ENCODE measurements at places on chromosomes 16 and 17.

DNA sequence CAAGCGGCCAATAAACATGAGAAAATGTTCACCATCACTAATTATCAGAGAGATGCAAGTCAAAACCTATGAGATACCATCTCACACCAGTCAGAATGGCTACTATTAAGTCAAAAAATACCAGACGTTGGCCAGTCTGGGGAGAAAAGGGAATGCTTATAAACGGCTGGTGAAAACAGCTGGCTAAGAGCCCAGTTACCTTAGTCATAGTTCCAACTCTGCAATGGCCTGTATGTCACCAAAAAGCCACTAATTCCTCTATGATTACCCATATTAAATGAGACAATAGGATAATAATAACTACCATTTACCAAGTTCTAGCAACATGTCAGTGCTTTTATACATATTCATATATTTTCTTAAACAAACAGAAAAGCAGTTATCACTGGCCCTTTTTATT is 42.9 kb upstream of the CDRT4 start:
- DNase-seq, result no peak

- DNase-seq, result no peak
Observed at GRCh38 chr16:75811020-75811634, 84.8 kb upstream of the CPHXL start.

GRCh38 chr16:8355675-8356074 is 234.6 kb downstream of the TMEM114 start:
- DNase-seq, result no peak

DNA sequence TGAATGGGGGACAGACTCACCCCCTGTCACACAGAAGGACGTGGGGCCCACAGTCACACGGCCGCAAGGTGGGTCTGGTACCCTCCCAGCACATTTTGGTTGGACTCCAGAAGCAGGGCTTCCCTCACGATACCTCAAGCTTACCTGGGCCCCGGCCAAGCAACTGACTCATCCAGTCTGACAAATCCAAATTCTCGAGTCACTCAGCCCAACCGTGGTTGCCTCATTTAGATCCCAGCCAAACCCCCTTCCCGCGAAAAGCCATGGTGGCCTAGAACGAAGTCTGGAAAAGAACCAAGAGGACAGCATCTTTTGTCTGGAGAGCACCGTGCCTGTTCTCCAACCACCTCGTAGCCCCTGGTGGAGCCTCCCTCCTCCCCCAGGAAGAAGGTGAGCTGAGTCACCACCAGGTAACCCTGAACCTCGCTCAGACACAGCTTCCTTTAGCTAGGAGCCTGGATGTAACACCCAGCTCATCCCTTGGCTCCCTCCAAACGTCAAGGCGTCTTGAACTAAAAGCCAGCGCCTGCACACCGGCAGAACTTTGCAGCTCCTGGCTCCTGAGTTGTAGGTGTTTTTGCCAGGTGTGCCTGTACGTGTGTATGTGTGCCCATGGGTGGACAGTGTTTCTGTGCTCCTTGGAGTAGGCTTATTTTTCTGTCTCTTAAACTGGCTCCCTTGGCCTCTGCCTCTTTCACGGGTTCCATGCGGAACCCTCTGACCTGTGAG is 78.9 kb downstream of the CMIP start:
- DNase-seq, result no peak

GRCh38 chr17:1473170-1473569 is 17.1 kb upstream of the CRK start:
- DNase-seq, result no peak

- no peak for DNase-seq
Observed at GRCh38 chr16:71803305-71803690, 5.3 kb downstream of the AP1G1 start.

DNA sequence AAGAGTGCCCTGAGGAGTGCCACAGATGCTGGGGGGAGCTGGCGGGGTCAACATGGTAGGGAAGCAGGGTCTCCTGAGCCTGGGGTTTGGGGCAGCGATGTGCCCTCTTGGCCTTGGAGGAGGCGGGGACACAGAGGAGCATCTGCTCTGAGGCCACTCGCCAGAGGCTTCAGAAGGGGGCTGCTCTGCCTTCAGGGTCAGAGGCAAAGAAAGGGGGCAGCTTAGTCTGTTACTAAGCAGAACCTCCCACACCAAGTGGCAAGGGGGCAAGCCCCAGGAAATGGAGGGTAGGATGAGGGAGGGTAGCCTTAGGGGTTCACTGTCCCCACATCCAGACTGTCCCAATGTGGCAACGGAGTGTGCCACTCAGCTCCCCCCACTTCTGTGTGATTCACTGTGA is 18.3 kb downstream of the CCDC182 start:
- DNase-seq, result no peak

GRCh38 chr17:34712481-34713195 is 133.3 kb downstream of the TMEM132E start:
- no peak for DNase-seq

DNA sequence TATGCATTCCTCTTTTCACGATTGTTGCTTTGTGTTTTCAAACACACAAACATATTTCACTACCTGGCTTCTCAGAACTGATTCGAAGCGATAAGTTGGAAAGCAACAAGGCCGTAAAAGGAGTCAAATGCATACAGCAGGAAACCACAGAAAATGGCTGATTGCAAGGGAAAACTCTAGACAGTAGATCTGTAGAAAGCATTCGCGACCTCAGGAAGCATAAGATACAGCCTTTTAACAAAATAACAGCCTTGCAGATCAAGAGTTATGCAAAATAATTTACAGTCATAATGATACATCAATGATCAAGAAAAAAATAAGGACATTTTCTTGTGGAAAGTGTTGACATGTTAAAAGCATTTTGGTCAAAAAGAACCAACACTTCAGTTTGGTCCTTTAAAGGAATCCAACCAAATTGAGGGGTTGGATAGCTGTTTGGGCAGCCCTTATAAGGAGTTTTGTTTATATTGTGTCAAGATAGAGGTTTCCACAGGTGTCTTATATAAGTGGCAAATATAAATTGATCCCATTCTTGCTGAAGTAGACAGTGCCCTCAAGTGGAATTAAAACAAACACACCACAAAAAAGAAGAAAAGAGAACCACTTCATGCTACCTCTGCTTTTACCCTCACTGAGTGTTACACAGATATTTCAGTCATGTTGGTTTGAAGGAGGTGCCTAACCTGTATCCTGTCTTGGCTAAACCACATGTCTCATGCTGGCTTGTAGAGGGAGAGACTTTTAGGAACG is 5.5 kb downstream of the CYLD start:
- DNase-seq, result peak; percentile 4

DNA sequence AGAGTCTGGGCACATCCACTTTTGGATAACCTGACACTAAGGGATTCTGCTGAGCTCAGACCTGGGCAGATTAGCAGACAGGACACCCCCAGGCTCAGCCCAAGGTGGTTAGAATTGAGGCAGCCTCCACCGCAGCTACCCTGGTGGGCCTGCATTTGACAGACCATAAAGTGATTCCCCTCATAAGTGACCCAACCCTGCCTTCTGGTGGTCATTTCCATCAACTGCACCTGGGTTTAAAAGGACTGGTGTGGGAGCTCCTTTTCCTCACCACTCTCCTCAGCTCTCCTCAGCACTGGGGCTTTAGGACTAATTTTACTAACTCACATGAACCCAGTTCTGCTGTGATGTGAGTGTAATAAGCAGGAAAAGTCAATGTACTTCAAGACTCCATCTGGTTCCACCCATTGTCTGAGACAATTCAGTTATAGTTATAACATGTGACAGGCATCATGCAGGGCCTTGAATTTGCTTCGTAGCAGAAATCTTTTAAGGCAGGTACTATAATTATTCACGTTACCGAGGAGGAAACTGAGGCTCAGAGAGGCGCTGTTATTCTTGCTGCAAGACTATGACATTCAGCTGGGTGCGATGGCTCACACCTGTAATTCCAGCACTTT is 42.5 kb downstream of the MYH3 start:
- DNase-seq, result peak; percentile 19

DNA sequence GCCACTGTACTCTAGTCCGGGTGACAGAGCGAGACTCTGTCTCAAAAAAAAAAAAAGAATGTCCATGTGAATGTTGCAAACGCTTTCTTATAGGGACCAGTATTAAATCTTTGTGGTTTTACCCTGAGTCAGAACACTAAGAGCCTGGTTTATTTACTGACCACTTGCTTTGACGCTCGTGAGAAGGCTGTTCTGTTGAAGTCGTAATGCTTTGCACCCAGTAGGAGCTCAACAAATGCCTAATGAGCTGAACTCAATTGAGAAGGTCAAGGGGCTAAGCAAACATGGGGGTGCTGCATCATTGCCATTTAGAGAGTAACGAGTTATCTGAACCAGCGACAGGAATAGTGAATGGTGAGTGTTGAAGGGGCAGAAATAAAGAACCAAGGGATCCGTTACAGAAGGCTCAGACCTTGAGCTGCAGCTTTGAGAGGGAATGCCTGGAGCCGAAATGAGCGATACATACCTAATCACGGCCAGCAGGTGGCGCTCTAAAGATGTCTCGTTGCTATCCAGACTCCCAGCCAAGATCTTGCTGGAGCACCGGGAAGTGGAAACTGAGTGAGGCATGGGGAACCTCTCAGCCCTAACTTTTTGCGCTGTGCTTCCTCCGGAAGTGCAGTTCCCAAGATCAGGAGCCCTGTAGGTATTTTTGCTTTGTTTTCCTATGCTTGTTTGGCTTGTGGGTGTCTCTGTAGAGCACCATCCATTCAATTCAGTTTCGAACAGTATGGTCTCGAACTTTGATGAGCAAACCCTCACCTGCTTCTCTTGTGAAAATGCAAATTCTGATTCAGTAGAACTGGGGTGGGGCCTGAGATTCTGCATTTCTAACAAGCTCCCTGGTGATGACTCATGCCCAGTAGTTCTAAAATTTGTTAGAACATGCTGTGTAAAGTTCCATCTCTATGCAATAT is 12.6 kb upstream of the RNF222 start:
- DNase-seq, result peak; percentile 73

- DNase-seq, result no peak
Observed at GRCh38 chr17:13387952-13388351, 213.8 kb downstream of the HS3ST3A1 start.

DNA sequence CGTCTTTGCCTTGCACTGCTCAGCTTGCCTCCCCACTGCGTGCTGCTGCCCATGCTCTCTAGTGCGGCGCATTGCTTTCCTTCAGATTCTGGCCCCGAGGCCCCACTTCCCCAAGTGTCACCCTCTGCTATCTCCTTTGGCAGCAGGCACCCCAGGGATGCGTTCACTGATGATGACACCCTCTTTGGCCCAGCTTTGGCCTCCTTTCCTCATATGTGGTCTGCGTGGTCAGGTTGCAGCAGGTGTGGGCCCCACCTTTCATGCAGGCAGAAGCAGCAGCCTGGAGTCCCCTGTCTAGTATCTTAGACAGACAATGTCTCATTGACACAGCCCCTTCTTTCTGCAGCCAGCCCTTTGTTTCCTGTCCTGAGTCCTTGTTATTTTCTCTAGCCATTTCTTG is 4.8 kb upstream of the CCL3 start:
- DNase-seq, result no peak

GRCh38 chr17:66250686-66251085 is 21.5 kb upstream of the APOH start:
- DNase-seq, result no peak

GRCh38 chr16:87939562-87940423 is 3.5 kb upstream of the CA5A start:
- DNase-seq, result no peak

GRCh38 chr16:70342016-70342415 is 4.7 kb upstream of the DDX19A start:
- DNase-seq, result no peak

- no peak for DNase-seq
Observed at GRCh38 chr16:84680843-84681629, 18.8 kb upstream of the USP10 start.

- DNase-seq, result peak; percentile 3
Observed at GRCh38 chr17:34997355-34997862, 17.1 kb downstream of the LIG3 start.

DNA sequence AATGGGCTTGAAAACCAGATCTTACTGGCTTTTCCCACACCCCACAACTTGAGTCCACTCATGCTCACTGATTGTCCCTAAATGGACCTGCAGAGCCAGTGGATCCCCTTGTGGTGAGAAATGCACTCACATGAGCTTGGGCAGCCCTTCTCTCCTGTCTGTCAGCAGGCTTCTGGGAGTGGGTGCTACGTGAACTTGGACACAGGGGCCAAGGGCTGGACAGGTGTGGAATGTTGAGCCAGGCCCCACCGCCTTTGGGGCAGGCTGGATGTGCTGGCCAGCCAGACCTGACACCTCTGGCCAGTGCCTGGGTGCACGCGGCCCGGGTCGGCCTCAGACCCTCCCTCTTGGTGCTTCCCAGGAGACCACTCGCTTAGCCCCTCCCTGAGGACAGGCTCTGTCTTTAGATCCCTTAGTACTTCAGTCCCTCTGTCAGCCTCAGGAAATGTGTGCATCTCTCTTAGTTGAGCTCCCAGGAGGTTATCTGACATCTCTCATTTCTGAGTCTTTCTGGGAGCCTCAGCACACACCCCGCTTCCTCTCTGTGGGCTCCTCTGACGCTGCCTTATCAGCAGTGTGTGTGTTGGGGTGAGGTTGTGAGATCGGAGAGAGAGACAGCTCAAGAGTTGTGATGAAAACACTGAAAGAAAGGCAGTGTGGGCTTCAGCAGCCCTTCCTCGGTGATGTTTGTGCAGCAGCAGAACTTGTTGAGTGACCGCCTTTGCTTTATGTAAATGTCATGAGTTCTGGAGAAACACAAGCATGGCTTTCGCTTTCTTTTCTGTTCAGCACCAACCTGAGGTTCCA is 117.0 kb downstream of the RAB11FIP4 start:
- DNase-seq, result no peak

DNA sequence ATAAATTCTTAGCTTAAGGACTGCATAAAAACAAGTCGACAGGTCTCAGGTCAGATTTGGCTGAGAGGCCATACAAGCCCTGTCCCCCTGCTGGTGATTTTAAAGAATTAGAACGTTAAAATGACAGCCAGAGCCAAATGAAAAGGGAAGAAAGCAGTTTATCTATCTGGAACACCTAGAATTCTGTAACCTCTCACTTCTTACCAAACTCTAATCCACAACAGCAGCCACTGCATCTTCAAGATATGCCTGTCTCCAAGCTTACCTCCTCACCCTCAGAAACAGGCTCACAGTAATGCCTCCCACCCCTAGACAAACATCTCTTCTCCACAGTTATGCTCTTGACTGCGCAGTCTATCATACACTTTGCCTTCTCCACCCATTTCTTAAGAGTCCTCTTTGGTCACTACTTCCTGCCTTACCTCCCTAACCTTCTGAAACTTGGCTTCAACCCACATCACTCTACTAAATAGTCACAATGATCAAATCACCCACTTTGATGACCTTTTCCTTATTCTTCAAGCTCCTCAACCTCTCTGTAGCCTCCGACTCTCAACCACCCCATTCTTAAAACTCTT is 14.2 kb downstream of the ANKFY1 start:
- DNase-seq, result peak; percentile 3

- no peak for DNase-seq
Observed at GRCh38 chr17:38984666-38985065, 17.5 kb upstream of the FBXO47 start.

- no peak for DNase-seq
Observed at GRCh38 chr16:87856791-87857228, 12.5 kb downstream of the SLC7A5 start.

All from NCI-H1092 treated with DMSO at 0.1 percent for 48 hours (cell line).